Breast epithelium (tissue), 4 donors: ENCODE measurements at places on chromosomes 5 and 9.

DNA sequence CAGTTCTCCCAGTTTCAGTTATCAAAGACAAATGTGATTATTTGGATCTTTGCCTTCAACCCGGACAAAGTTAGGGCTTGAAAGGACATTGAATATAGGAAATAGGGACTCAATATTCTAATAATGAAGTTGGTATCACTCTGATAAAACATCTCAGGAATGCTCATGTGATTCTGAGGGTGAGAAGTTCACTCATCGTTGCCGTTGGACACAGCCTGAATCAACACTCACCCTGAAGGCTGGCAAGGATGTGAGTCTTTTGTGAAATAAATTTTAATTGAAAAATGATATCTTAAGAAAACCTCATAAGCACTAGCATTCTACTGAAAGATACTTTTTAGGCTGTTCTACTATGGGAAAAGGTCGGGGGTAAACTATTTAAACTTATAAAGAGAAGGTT, 44.8 kb upstream of the C9orf72 start:
- DNase-seq = no peak

DNA sequence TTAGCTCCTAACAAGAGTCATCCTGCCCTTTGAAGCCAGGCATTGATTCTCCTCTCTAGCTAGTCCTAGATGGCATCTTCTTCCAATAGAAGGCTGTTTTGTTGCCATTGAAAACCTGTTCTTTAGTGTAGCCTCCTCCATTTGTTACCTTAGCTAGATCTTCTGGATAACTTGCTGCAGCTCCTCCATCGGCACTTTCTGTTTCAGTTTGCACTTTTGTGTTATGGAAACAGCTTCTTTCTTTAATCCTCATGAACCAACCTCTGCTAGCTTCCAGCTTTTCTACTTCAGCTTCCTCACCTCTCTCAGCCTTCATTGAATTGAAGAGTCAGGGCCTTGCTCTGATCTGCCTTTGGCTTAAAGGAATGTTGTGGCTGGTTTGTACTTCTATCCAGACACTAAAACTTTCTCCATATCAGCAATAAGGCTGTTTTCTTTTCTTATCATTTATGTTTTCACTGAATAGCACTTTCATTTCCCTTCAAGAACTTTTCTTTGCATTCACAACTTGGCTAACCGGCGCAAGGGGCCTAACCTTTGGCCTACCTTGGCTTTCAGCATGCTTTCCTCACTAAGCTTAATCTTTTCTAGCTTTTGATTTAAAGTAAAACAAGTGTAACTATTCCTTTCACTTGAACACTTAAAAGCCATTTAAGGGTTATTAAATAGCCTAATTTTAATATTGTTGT, 166.5 kb upstream of the SLC12A2 start:
- no peak for DNase-seq

GRCh38 chr5:71482132-71482531, 26.7 kb downstream of the BDP1 start:
- no peak for DNase-seq

- DNase-seq = no peak
Observed at GRCh38 chr5:133471699-133472098, 140.6 kb downstream of the FSTL4 start.

- DNase-seq = no peak
Observed at GRCh38 chr5:43652537-43653302, 49.7 kb downstream of the NNT start.

DNA sequence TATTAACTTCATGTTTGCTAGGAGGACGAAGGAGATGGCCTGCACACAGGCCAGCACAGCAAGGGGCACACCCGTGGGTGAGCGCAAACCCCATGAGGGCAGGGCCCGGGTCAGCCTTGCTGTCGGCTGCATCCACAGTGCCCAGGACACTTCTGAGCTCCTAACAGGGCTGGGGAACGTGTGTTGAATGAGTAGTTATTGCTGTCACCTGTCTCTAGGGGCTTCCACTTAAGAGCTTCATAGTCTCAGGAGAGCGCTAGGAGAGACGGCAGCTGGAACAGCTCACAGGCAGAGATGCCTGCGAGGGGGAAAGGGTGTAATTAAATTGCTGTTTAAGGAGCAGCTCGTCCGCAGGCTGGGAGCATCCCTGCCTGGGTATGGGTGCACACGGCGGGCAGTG, 91.4 kb upstream of the NEURL1B start:
- DNase-seq = no peak

- no peak for DNase-seq
Observed at GRCh38 chr5:161086461-161086860, 234.4 kb upstream of the ATP10B start.

DNA sequence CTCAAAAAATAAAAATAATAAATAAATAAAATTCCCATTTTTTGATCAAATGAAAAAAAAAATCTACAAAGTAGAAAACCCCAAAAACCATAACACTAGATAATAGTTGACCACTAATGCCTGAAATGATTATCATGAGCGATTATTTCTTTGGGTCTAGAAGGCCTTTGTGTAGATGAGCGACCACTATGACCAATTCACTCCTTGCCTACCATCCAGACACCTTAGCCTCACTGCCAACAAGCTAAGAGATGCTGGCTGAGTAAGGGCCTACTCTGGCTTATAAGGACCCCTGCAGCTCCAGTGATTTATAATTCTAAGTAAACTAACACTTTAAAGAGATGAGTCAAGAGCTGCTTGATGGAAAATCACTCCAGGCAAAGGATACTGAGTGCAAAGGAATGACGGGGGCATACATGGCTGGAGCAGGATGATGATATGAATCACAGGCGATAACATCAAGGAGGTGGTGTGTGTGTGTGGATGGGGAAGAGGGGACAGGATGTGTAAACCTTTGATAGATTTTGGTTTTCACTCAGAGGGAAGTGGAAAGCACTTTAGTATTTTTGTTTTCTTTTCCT, 4.8 kb upstream of the F2RL1 start:
- no peak for DNase-seq

GRCh38 chr5:143851383-143851782, 39.4 kb downstream of the HMHB1 start:
- DNase-seq = no peak

DNA sequence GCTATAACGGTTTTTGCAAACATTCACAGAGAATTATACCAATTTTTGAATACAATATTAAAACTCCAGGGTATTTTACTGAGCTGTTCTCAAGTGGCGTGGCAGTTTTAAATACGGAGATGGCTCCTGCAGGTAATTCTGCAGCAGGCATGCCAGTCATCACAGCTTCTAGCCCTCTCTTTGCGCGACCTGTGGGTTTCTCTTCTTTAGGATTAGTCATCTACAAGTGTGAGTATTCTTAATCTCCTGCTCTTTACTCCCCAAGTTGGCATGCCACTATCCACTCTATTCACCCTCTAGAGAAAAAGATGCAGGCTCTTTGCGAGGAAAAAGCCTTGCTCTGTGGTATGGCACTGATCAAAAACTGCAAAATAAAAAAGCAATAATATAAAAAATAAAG, 43.9 kb downstream of the ANKRD31 start:
- no peak for DNase-seq

DNA sequence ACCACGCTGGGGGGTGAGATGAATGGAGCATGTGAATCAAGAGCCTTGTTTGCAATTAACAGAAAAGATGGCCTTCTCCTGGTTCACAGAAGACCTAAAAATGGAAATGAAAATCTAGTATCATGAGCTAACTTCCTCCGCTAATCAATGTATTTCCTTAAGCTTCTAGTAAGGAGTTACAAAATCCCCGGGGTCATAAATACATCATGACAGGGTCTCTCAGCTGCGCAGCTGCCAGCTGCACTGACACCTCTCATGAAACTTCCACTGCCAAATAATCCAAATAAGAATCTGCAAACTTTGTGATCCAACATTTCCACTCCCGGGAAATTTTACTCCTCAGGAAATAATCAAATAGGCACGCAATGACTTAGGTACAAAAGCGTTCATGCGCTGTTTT, 11.9 kb downstream of the MYO10 start:
- DNase-seq = no peak

DNA sequence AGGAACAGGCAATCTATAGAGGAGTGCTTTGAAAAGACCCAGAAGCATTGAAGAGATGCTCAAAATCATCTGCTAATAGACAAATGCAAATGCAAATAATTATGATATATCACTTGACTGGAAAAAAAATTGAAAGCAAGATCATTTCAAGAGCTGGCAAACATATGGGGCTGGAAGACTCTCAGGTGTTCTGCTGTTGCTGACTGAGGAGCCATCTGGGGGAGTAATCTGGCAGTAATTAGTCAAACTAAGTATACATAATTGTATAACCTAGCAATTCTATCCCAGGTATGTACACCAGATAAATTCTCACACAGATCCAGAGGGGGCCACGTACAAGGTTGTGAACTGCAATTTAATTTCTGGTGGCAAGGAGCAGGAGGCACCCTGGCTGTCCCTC, 4.6 kb upstream of the HMHB1 start:
- DNase-seq = no peak

GRCh38 chr5:109168151-109168550, 241.6 kb downstream of the PJA2 start:
- no peak for DNase-seq

GRCh38 chr5:57770039-57770438, 287.4 kb upstream of the ACTBL2 start:
- no peak for DNase-seq

DNA sequence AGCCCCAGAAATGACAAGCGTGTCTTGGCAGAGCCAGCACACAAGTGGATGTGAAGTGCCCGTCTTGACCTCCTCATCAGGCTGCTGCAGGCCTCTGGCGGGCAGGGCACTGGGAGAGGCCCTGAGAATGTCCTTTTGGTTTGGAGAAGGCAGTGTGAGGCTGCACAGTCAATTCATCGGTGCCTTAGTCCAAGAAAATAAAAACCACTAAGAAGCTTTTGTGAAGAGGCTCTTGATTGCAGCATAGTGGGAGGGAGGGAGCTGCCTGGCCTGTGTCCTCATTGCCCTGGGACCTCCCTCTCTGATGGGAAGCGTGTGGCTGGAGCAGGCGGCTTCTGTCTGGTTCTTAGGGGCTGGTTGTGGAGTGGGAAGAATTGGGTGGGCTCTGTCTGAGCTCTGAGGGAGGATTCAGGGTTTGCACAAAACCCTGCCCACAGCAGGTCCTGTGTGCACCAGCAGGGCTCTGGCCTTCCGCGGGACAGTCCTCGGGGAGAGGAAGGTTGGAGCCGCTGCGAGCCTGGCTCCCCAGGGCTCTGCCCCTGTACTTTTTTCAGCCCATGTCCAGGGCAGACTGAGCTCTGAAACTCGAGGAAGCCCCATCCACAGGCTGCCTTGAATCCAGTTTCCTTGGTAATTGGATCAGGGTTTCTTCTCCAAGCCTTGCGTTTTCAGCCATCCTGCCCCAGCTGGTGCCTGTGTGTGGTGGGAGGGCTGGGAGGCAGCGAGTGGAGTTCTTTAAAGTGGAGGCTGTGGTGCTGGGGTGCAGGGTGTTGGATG, 1.1 kb downstream of the HRCT1 start:
- no peak for DNase-seq

DNA sequence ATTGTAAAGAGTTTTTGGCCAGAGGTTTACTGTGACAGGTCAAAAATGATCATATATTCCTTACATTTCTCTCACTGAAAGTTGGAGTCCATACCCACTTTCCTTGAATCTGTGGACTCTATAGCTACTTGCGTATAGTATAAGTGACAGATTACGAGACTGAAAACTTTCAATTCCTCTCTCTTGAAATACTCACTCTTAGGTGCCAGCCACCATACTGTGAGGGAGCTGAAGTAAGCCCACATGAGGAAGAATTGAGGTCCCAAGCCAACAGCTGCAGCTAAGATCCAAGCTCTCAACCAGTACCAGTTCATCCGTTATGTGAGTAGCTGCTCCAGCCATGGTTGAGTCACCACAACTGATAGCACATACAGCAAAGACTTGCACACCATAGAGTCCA, 128.1 kb upstream of the FAM174A start:
- no peak for DNase-seq

DNA sequence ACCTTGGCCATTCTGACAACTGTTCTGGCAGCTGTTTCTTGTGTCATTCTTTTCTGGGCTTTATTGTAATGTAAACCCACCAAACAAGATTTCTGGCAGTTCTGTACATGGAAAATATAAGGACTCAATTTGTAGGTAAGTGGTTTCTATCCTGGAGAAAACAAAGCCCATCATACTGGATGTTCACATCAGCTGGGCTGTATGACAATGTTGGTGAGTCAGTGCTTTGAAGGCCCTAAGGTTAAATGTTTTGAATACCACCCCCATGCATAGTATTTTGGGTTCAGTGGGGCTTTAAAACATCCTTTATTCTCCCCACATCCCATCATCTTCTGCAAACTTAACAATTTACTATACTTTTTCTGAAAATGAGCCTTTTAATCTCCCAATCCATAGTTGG, 52.5 kb downstream of the SH3GL2 start:
- DNase-seq = no peak

DNA sequence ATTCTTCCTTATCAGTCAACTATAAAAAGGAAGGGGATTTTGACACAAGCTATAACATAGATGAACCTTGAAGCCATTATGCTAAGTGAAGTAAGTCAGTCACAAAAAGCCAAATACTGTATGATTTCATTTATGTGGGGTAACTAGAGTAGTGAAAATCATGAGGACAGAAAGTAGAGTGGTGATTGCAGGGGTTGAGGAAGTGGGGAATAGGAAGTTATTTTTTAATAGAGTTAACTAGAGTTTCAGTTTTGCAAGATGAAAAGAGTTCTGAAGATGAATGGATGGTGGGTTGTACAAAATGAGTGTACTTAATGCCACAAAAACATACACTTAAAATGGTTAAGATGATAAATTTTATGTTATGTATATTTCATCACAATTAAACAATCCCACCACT, 65.4 kb upstream of the FAM174A start:
- no peak for DNase-seq

DNA sequence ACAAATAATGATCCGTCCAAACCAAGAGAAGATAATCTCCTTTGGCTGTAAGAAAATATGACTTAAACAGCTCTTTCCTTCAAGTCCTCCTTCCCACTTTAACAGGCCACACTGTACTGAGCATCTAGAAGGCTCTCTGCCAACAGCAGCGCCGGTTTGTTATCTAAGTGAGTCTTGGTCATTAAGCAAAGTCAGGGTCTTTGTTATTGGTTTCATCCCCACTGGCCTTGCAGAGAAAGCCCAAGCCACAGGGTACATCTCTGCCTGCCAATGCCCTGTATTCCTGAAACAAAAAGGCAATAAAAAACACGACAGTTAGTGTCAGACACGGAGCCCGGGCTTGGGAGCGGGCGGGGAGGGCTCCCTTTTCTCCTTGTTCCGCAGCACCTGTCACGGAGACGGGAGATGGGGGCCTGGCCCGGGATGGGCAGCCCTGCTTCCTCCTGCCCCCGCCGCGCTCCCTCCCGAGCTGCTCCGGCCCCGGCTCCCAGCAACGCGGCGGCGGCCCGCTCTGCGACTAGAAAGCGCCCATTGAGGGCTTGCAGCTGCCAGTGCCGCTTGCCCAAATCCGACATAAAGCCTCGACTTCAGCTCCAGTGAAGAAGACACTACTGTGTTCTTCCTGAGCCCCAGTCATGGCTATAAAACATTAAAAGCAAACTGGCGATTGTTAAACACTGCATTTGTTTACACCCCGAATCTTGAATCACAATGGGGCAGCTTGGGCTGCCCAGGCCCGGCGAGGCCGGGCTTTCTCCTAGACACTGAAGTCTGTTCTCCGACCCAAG, 28.1 kb upstream of the PIK3R1 start:
- DNase-seq = no peak

GRCh38 chr5:2999926-3000325, 248.4 kb upstream of the IRX2 start:
- DNase-seq = no peak

- DNase-seq = no peak
Observed at GRCh38 chr5:110817459-110817858, 78.7 kb downstream of the SLC25A46 start.

- DNase-seq = no peak
Observed at GRCh38 chr5:73823508-73823925, 197.5 kb downstream of the ARHGEF28 start.
